Stimulated activated CD8-positive, alpha-beta memory T cell treated with anti-CD3 and anti-CD28 coated beads, Interleukin-12 subunit alpha, Interleukin-12 subunit beta, amount 100 ng/mL, for 4 hours (primary cell): ENCODE measurements at places on chromosomes 5 and 9.

- DNase-seq = no peak
Measured at GRCh38 chr5:159902444-159903121, 13.7 kb upstream of the ADRA1B start.

GRCh38 chr5:9861666-9862256, 231.6 kb upstream of the TAS2R1 start:
- no peak for DNase-seq

DNA sequence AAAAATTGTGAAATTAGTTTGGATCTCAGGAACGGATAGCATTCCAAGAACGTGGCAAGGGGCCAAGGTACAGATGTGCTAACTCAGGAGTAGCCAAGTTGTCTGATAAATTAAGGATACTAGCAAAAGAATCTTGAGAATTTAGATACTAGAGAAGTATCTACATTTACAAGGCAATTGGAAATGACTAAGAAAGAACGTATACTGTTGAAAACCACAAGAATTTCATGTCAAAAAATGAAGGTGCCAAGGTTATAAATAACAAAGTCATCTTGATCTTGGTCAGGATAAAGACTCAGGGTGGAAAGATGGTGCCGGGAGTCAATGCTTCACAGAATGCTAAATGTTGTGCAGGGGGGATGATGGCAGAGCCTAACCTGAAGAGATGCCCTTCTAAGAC, 19.2 kb downstream of the CAPSL start:
- no peak for DNase-seq

- DNase-seq = no peak
Measured at GRCh38 chr9:136110082-136111061, 8.3 kb downstream of the TMEM250 start.

DNA sequence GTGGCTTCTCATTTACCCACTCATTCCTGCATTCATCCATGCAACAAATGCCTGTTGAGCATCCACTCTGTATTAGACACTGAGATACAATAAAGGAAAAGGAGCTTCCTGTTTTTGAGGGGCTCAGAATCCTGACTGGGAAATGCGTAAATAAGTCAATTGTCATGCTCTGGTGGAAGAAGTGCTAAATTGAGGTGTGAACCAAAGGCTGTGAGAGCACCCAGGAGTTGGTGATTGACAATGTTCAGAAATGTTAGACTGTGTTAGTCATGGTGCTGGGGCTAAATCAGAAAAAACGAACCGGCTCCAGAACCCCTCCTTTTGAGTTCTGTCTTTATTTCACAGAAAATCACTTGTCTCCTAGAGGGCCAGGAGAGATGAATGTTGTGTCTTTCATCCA, 558.6 kb upstream of the SGCD start:
- DNase-seq = no peak

- DNase-seq = no peak
Measured at GRCh38 chr5:79999722-80000121, 8.7 kb upstream of the MTX3 start.

- DNase-seq = no peak
Measured at GRCh38 chr9:94511134-94511954, 43.5 kb upstream of the PCAT7 start.

DNA sequence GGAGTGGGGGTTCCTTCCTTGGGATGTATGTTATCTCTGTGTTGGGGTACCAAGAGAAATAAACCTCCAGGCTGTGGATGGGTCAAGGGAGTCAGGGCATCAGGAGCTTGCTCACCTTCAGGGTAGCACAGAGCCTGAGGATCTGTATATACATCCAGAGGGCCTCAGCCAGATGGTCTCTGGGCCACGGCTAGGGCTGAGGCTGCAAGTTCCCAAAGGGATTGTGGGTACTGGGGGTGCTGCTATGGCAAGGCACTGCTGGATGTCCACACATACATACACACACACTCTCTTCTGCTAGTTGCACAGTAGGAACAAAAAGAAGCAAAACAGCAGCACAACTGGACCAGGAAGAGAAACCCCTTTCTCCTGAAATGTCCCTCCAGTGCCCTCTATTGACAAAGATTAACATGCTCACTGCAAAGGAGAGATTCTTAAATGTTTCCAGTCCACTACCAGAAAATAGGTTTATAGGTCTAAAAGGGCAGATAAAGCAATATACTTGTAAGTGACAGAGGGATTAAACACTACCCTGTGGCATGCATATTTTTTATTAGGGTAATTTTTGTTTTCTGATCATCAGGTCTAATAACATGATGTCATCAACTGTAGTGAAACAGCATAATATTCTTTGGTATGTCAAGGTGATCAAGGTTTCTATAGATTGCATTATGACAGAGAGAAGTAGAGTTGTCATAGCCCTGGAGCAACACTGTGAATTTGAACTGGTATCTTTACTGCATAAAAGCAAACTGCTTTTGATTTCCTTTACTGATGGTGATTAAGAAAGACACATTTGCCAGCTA, 56.3 kb upstream of the KCNN2 start:
- no peak for DNase-seq

DNA sequence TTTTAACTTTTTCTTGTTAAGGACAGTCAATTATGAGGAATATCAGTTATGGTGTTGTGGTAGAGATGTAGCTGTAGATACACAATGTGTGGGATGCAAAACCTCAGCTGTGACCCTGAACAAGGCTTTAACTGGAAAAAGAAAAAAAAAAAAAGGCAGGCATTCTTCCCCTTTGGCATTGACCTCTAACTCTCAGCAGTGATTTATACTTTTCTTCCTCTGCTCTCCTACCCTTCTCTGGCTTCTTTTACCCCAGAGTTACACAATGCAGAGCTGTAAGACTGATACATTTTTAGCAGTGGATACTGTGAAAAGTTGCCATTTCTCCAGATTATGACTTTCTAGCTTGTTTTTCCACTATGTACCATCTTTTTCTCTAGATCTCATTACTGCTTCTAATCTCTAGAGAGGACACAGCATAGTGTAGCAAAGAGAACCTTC, 2.0 kb downstream of the CTNNAL1 start:
- no peak for DNase-seq

GRCh38 chr5:134371834-134372340, 518 bp downstream of the UBE2B start:
- peak; percentile 13 for DNase-seq

DNA sequence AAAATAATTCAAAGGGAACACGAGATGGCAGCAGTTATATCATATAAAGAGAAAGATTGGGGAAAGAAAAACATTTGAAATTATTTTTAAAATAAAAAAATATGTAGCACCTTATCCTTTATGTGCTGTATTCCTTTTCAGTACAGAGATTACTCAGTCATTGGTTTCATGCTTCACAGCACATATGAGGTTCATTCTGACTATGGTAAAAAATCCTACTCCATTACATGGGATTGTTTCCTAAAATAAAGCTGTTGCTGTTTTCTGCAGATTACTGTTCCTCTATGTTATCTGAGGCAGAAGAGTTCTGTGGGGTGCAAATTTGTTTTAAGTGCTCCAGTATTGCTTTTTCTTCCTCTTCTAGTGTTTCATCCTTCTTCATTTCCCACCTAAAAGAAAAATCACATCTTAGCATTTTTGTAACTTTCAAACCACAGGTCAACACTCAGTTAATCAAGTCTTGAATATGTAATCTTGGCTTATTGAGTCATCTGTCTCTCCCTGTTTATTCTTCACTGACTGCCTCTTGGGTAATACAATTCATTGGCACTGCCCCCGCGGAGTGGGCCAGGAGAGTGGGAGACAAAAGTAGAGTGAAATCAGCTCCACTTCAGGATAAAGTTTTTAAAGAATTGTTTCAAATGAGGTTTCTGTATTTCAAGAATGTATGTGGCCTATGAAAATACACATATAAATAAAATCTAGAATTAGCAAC, 412.5 kb upstream of the POU5F2 start:
- DNase-seq = no peak

DNA sequence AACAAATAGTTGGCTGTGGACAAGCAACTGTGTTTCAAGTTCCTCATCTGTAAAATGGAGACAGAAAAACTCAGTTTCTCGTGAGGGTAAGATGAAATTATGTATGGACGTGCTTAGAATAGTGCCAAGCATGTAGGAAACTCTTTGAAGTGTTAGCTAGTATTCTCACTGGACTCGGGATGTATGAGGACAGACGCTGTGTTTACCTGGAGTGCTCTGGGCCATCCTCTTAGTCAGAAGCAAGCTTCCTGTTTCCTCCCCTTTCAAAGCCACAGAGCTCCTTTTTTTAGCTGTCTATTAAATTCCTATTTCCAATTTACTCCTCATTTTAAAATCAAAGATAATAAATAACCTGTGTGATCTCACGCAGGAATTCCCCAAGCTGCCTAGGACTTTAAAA, 23.8 kb upstream of the IQGAP2 start:
- DNase-seq = no peak

DNA sequence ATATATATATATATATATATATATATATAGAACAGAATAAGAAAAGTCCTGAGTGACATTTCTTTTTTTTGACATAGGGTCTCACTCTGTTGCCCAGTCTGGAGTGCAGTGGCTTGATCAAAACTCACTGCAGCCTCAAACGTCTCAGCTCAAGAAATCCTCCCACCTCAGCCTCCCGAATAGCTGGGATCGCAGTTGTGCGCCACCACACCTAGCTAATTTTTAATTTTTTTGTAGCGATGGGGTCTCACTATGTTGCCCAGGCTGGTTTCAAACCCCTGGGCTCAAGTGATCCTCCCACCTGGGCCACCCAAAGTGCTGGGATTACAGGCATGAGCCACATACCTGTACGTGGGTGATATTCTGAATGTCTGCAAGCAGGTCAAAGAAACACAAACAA, 48.3 kb downstream of the SPRY4 start:
- DNase-seq = no peak

GRCh38 chr5:11385901-11386293, 518.3 kb downstream of the CTNND2 start:
- DNase-seq = no peak

GRCh38 chr9:137044502-137045177, 1.3 kb downstream of the NPDC1 start:
- no peak for DNase-seq

DNA sequence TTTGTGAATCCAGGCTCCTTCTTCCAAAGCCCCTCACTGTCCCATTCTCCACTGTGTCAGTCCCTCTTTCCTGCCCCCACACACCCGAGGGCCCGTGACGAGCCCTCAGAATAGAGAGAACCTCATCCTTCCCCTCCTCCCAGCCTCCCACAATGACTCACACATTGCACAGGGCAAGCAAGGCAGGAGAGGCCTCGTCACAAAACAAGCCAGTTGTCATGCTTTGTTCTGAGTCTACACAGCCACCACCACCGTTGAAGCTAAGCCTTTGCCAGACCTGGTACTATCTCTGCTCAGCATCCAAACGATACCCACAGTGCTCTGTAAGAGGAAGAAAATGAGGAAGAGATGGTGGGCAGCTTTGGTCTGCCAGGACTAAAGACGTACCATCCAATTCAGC, 142.2 kb upstream of the ZNF366 start:
- no peak for DNase-seq

DNA sequence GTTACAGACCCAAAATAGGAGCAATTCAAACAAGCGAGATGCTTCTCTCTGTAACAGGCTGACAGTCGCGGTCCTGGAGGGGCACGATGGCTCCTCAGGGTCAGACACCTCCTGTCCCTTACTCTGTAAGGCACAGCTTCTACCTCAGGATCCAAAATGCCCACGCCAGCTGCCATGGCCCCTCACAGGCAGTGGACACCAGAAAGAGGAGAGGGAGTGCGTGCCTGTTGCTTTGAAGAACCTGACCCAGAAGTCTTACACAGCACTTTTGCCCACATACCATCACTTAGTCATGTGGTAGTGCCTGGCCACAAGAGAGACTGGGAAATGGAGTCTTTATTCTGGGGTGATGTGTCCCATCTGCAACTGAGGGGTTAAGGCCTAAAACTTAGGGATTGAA, 11.6 kb upstream of the ABL1 start:
- no peak for DNase-seq

- no peak for DNase-seq
Measured at GRCh38 chr5:164224772-164225171, 719.4 kb downstream of the MAT2B start.

GRCh38 chr9:110928599-110928998, 109.7 kb downstream of the LPAR1 start:
- no peak for DNase-seq

GRCh38 chr5:135071311-135071710, 37.3 kb upstream of the PITX1 start:
- no peak for DNase-seq

GRCh38 chr5:61023131-61023530, 78.1 kb downstream of the NDUFAF2 start:
- DNase-seq = no peak

GRCh38 chr5:50898966-50899365, 232.5 kb downstream of the PARP8 start:
- DNase-seq = no peak

GRCh38 chr9:32989660-32990059, 11.8 kb downstream of the APTX start:
- DNase-seq = no peak

DNA sequence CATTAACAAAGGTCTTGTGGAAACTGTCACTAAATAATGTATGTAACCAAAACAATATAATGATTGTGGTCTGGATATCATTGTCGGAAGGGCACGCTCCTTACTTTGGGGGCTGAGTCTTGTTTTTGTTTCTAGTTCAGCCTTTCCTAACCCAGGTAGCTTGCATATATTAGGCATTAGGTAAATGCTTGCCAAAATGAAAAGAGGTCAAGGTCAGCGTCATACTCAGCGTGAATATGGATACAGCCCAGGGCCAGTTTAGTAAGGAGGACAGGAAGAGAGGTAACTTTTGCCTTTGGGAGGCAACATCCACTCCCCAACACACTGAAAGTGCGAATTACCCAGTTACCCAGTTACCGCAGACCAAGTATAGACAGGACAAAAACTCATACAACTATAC, 171.4 kb downstream of the RAB3C start:
- no peak for DNase-seq

GRCh38 chr9:135903786-135904520, 3.4 kb downstream of the CAMSAP1 start:
- DNase-seq = no peak

DNA sequence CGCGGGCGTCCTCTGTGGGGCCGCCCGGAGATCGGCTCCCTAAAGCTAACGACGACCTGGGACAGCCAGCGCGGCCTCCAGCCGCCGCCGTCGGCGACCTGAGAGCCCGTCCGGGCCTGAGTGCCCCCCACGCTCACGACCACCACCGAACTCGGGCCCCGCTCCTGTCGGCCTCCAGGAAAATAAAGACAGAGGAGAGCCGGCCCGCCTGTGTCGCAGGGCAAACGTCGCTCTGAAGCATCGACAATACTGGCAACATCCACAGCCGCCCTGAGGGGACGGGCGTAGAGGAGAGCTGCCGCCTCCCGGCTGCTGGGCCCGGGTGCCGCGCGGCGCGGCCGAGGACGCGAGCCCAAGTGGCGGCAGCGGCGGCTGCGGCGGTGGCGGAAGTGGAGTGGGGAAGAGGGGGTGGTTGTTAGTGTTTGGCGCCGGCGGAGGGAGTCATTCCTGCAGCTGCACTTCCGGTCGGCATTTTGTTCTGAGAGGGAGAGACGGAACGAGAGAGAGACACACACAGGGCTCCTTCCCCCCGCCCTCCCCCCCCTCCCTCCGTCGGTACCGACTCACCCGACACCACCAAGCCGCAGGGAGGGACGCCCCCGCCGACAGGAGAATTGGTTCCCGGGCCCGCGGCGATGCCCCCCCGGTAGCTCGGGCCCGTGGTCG, at the start of gene NIPBL:
Gene NIPBL (plus strand): TSS at position 471 of the 666 bp plus-strand sequence. CDS start 76,928 bp downstream, outside the sequence.
- DNase-seq = peak; percentile 79

GRCh38 chr5:83048277-83048676, 28.9 kb downstream of the TMEM167A start:
- DNase-seq = no peak

GRCh38 chr5:174083056-174083827, 37.7 kb downstream of the NSG2 start:
- DNase-seq = no peak
